ENCODE measurements at places on chromosomes 2 and 18. TPM values are rescaled to one million over a fixed set of nuclear protein-coding genes. Genes with fewer than 3 reads are reported as not detected.

Gene ALPG
- not detected for total RNA-seq

Gene PIEZO2
- total RNA-seq, result 0.78 TPM

Gene BUB1
- 31.2 TPM for total RNA-seq

Gene TRPM8
- total RNA-seq, result not detected

Gene CDH20
- not detected for total RNA-seq

Gene ZDBF2
- 2.8 TPM for total RNA-seq

Gene SCYGR4
- not detected for total RNA-seq

Gene RESP18
- not detected for total RNA-seq

Gene TDRD15
- total RNA-seq, result not detected

Gene LAMA1
- 14.5 TPM for total RNA-seq

Gene MEP1B
- not detected for total RNA-seq

Gene RGPD4
- total RNA-seq, result not detected

Gene TOGARAM2
- total RNA-seq, result not detected

Gene POTEJ
- total RNA-seq, result not detected

Gene LAMA3
- total RNA-seq, result 462 TPM

Gene SULT1C2
- total RNA-seq, result not detected

Gene GGCX
- 48.2 TPM for total RNA-seq

Gene VWC2L
- total RNA-seq, result not detected

Gene BOLL
- total RNA-seq, result not detected

Gene B4GALT6
- 1.8 TPM for total RNA-seq

Gene REG1A
- total RNA-seq, result not detected

Gene CCDC74A
- 12.1 TPM for total RNA-seq

Gene SCN9A
- 0.71 TPM for total RNA-seq

Gene CTAGE1
- not detected for total RNA-seq

Gene SERPINB3
- 212 TPM for total RNA-seq

Gene ALKAL2
- not detected for total RNA-seq

Gene MERTK
- 2.3 TPM for total RNA-seq

Gene EEF1B2
- 576 TPM for total RNA-seq

Gene SKA1
- 6.5 TPM for total RNA-seq

Gene FBXO41
- 4.7 TPM for total RNA-seq

Gene GNLY
- not detected for total RNA-seq

Gene RSAD2
- total RNA-seq, result not detected

Gene STEAP3
- 17.2 TPM for total RNA-seq

Gene CYP26B1
- 3.7 TPM for total RNA-seq

Gene C2orf72
- not detected for total RNA-seq

Gene UNC80
- total RNA-seq, result not detected

Gene IL36B
- total RNA-seq, result not detected

Gene PAX8
- 0.60 TPM for total RNA-seq

Gene LOXHD1
- not detected for total RNA-seq
